ENCODE measurements at places on chromosomes 16 and 17.

GRCh38 chr17:80984749-80985148, 6.9 kb upstream of the CHMP6 start:
- DNase-seq, result no peak

GRCh38 chr17:28328325-28328724, 6.9 kb downstream of the IFT20 start:
- DNase-seq, result no peak

DNA sequence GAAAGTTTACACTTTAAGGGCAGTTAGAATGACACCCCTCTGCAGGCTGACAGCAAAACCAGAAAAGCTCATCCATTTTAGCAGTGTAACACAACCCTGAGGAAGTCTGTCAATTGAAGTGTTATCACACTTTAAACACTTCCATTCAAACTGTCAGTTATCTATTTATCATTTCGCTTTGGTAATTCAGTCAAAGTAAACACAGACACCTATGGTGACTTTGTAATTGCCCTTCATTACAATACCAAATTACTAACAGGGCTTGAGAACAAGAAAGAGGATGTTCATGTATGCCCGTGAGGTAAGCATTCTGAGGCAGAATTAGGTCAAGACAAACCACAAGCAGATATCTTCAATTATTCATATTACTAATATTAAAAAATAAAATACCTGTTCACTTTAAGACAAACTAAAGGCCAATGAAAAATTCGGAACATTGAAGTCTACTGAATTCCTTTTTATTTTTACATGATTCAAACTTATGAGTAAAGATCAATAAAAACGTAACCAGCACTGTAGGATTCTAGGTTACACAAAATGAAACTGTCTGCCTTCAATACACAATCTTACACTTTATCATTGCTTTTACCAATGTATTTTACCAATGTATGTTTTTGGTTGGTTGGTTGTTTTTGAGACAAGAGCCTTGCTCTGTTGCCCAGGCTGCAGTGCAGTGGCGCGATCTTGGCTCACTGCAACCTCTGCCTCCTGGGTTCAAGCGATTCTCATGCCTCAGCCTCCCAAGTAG, 57.1 kb downstream of the BRIP1 start:
- peak; percentile 19 for DNase-seq

GRCh38 chr16:24936151-24936550, 79.0 kb downstream of the ARHGAP17 start:
- DNase-seq, result no peak

DNA sequence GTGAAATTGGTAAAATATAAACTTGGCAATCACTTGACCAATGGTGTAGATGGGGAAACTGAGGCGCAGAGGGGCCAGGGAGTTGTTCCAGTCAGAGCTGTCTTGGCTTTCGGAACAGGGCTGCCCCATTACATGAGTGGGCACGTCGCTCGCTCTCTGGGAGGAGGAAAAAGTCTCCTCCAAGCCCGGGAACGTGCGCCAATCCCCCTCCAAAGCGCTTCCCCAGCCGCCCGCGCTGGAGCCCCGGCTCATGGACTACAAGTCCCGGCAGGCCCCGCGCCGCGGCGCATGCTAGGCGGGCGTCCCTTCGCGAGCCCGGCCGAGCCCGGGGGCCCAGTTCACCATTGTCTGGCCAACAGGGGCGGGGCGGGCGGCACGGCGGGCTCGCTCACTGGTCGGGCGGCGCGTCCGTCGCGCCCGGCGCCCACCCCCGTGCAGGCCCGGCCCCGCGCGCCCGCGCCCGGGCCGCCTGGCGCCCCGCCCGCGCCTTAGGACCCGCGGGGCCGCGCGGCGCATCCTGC, at the start of gene LLGL1:
Gene LLGL1, plus strand, starts transcription at position 515 of the 521 bp plus-strand sequence. CDS start 48 bp downstream, outside the sequence.
- DNase-seq, result peak; percentile 96

DNA sequence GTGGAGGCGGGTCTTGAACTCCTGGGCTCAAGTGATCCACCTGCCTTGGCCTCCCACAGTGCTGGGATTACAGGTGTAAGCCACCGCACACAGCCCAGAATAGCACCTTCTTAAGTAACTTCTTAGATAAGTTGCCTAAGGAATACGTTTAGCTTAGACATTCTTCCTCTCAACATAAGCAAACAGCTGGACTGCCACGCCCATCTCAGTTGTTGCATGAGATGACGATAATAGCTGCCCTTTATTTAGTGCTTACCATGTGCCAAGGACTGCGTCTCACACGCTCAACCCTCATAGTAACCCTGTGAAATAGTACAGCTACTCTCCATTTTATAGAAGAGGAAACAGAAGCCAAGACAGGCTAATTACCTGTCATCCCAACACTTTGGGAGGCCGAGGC, 11.8 kb downstream of the HASPIN start:
- no peak for DNase-seq

DNA sequence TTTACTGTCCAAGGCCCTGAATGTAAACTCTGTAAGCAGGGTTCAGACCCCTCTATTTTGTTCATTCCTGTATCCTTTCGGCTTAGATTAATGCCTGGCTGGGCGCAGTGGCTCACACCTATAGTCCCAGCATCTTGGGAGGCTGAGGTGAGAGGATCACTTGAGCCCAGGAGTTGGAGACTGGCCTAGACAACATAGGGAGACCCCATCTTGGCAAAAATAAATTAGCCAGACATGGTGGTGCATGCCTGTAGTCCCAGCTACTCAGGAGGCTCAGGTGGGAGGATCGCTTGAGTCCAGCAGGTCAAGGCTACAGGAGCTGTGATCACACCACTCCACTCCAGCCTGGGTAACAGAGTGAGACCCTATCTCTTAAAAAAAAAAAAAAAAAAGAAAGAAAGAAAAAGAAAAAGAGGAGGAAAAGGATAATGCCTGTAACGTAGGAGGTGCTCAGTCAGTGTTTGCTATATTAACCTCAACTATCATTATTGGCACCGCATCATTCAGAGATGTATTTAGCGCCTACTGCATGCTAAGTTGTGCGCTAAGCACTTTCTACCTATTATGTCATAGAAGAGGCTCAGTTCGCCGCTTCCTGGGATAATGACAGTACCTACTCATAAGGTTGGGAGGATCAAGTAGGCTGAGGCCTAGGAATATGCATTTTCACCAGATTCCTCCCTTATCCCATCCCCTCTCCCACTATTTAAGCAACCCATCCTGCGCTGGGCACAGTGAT, 5.0 kb downstream of the SOCS1 start:
- DNase-seq, result peak; percentile 11

- DNase-seq, result no peak
Observed at GRCh38 chr16:24944206-24944605, 71.0 kb downstream of the ARHGAP17 start.

DNA sequence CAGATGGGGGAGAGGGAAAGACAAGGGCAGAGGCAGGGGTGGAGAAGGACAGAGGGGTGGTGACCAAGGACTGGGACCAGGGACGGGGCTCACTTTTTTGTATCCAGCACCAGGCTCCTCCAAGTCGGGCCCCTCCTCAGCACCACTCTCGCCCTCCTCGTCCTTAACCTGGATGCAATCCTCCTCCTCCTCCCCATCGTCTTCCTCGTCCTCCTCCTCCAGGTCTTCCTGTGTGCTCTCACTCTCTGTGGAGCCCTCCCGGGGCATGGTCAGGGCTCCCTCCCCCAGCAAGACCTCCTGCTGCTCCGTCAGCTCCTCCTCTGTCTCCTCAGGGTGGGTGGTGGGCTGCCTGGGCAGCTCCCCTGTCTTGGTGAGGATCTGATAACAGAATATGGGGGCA, 16.8 kb downstream of the G6PC3 start:
- DNase-seq, result no peak

DNA sequence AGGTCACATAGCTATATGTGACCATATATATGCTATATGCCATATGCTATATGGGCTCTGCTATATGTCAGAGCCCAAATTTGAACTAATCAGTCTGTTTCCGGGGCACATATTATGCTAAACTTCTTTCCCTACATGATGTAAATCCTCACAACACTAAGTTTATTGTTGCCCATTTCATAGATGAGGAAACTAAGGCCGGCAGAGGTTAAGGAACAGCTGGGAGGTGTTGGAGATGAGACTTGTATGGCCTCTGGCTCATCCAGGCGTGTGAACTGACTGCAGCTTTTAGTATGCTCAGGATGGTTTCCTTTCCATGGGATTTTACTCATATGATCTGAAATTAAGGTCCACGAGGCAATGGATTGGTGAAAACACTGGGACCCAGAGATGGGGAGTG, 17.5 kb upstream of the CNOT1 start:
- DNase-seq, result no peak

GRCh38 chr16:86512301-86512859, 2.1 kb downstream of the FOXF1 start:
- no peak for DNase-seq

GRCh38 chr17:45380991-45381390, 51.7 kb downstream of the ARHGAP27 start:
- no peak for DNase-seq

- DNase-seq, result no peak
Observed at GRCh38 chr17:58192612-58193011, at the start of gene EPX. Gene EPX (plus strand): TSS chr17:58192726. CDS start chr17:58192847, 121 bp downstream.

GRCh38 chr17:30981531-30982519, 11.0 kb downstream of the RNF135 start:
- DNase-seq, result no peak
